ENCODE measurements at places on chromosomes 1 and 21.

DNA sequence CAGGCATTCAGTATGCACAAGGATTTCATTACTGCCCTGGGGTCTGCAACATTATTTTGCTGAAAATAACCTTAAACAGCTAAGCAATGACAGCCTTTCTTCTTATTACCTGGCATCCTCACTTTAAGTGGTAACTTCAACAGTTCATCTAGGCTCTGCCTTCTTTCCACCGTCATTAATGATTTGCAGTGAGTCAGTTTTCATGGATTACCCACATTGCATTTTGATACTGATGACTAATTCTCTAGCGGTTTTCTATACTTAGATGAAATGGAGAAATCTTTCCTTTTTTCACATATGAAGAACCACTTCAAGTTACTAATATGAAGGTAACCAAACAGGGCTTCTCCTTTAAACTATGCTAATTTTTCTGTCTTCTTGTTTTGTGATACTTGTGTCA, 226.9 kb upstream of the TMPRSS15 start:
- DNase-seq = no peak

- DNase-seq = no peak
Observed at GRCh38 chr1:223496883-223497282, 103.7 kb downstream of the CCDC185 start.

GRCh38 chr1:23661887-23662286, 29.7 kb upstream of the RPL11 start:
- no peak for DNase-seq

GRCh38 chr1:66048011-66048410, 255.3 kb downstream of the PDE4B start:
- no peak for DNase-seq

DNA sequence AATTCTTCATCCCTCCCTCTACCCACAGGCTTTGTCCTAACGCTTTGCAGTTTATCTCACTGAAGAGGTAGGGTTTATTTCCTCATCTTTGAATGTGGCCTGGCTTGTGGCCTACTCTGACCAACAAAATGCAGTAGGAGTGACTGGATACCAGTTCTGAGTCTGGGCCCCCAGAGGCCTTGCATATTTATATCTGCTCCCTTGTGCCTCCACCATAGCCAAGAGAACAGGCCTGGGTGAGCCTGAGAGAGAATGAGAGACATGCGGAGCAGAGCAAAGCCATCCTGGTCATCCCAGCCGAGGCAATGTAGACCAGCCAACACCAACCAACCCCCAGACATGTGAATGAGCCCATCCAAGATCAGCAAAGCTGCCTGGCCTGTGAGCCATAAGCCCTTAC, 30.3 kb downstream of the SMIM12 start:
- DNase-seq = no peak
